ENCODE measurements at places on chromosomes 7 and 10.

GRCh38 chr7:81260152-81260551 is 341.3 kb upstream of the SEMA3C start:
- DNase-seq = no peak

GRCh38 chr7:25643770-25644394 is 415.6 kb upstream of the NPVF start:
- DNase-seq = no peak

DNA sequence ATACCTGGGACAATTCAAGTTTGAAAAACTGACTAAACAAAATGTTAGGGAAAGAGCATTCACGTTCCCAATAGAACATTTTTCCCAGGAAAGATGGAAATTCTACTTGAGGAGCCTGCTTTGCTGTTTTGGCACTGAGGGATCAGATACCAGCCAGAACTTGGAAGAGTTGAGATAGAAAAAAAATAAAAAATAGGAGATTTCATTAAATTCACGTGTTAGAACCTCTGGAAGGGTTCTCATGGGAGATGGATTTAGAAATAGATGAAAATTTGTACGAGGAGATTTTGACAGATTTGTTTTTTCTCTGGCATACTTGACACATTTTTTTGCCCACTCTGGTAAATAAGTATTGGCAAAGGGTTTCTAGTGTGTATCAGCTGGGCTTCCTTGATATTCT is 63.7 kb downstream of the CELF2 start:
- no peak for DNase-seq

- DNase-seq = no peak
Observed at GRCh38 chr10:70458329-70459060, 17.0 kb upstream of the NODAL start.

GRCh38 chr10:22333167-22333974 is 11.9 kb upstream of the SPAG6 start:
- DNase-seq = no peak

DNA sequence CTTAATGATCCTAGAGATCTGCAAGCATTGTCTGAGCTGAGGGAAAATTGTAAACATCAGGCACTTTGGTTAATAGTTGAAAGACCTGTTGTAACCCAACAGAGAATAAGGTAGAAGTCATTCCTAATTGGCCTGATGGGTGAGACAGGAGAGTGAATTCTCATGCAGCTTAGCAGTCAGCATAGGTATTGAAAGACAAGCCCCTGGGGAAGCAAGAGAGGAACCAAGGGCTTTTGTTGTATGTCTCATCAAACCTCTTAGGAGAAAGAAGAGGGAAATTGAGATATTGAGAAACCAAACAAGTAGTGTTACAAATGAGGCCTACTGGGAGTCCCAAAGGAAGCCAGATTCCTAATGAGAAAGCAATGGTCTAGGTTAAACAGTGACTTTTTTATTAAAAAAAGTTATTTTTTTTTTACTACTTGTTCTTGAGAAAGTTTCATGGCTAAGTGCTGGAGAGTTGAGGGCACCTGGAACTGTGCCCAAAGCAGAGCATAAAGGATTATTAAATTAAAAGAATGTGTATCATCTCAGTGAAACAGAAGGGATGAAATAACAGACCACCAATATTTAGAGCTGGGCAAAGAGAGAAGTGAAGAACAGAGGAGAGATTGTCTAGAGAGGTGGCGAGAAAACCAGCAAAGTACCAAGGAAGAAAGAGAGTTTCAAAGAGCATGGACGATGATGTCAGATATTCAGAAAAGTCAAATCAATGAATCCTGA is 168.9 kb downstream of the CDK14 start:
- DNase-seq = no peak

DNA sequence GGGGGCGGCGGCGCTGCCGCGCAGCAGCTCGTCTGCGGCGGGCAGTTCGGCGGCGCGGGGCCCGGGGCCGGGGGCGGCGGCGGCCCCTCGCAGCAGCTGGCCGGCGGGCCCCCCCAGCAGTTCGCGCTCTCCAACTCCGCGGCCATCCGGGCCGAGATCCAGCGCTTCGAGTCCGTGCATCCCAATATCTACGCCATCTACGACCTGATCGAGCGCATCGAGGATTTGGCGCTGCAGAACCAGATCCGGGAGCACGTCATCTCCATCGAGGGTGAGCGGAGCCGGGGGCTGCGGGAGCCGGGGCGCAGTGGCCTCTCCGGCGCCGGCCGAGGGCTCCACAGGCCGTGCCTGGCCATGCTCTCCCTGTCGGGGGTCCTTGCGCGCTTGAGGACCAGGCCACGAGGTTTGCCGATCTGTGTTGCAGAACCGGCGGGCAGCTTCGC is 548 bp downstream of the AGAP3 start:
- no peak for DNase-seq

DNA sequence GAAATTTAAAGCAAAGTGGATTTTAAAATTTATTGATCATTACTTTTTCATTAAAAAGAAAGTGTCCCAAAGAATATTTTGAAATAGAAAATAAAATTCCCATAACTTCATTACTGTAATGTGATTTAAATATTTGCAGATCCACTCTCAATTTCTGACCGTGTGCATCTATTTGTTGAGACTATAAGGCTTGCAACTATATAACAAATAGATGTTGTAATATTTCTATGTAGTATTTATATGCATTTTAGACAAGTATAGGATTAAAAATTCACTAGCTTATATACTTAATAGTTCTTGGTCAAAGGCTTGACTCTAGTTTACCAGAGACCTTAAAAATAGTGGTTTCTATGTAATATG is 3.8 kb downstream of the HHEX start:
- no peak for DNase-seq

- DNase-seq = no peak
Observed at GRCh38 chr7:148698397-148699023, at the start of gene CUL1. Gene CUL1, plus strand, starts transcription at chr7:148698903. Its CDS starts 31,220 bp downstream, at chr7:148730123.

DNA sequence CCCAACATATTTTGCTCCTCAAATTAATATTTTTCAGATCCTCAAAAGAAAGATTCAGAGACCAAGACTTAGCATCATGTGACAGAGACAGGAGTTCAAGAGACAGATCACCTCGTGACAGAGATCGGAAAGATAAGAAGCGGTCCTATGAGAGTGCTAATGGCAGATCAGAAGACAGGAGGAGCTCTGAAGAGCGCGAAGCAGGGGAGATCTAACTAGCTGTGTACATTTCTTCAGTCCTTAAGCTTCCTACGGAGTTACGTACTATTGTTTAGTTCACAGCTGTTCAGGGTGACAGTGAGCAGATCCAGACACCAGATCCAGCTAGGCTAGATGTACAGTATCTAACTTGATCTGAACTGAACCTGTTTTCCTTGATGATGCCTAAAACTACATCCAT is 61.3 kb downstream of the KLRG2 start:
- no peak for DNase-seq

GRCh38 chr10:24041034-24041433 is 167.9 kb upstream of the KIAA1217 start:
- DNase-seq = no peak

DNA sequence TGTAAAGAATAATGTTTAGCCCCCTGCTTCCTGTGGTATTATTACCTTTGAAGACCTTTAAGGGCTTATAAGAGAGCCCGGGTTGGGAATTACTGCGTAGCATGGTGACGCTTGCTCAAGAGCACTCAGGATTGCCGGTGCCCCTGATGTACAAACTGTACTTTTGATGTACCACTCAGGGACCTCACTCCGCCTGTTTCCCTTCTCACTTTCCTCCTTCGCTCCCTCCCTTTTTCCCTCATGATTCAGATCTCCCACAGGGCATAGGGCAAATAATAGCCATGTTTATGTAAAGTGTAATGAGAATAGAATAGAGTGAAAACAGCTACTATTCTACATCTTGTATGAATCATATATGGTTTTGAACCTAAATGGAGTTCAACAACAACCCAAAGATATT is 77.8 kb upstream of the PDCD4 start:
- no peak for DNase-seq

Measured in NCI-H2081 treated with DMSO at 0.1 percent for 48 hours (cell line).